ENCODE measurements at places on chromosomes 12 and 14. TPM values are rescaled to one million over a fixed set of nuclear protein-coding genes. Genes with fewer than 3 reads are reported as not detected.

The LTBP2 gene
- total RNA-seq, result 0.95 TPM

- H3K4me3 ChIP-seq, result no peak overlapping the region
- no peaks in the 10 kb centered on the region for H3K4me1 ChIP-seq
- H3K27me3 ChIP-seq, result no peaks in the 10 kb centered on the region
- no peak for DNase-seq
Measured at GRCh38 chr14:41297576-41298327, 308.9 kb upstream of the LRFN5 start.

GRCh38 chr12:89454080-89454848 lies 70.3 kb downstream of the GALNT4 start:
- H3K27me3 ChIP-seq, result no peaks in the 10 kb centered on the region
- no peaks in the 10 kb centered on the region for H3K36me3 ChIP-seq
- no peak for DNase-seq
- H3K4me3 ChIP-seq, result no peak overlapping the region

- no peak for DNase-seq
- H3K27me3 ChIP-seq, result no peaks in the 10 kb centered on the region
- H3K27ac ChIP-seq, result no peak overlapping the region
- H3K4me1 ChIP-seq, result peaks cover 6% of the 10 kb centered on the region
- H3K36me3 ChIP-seq, result no peaks in the 10 kb centered on the region
- H3K4me3 ChIP-seq, result no peak overlapping the region
Measured at GRCh38 chr12:90833228-90833627, 121.7 kb downstream of the CCER1 start.

DNA sequence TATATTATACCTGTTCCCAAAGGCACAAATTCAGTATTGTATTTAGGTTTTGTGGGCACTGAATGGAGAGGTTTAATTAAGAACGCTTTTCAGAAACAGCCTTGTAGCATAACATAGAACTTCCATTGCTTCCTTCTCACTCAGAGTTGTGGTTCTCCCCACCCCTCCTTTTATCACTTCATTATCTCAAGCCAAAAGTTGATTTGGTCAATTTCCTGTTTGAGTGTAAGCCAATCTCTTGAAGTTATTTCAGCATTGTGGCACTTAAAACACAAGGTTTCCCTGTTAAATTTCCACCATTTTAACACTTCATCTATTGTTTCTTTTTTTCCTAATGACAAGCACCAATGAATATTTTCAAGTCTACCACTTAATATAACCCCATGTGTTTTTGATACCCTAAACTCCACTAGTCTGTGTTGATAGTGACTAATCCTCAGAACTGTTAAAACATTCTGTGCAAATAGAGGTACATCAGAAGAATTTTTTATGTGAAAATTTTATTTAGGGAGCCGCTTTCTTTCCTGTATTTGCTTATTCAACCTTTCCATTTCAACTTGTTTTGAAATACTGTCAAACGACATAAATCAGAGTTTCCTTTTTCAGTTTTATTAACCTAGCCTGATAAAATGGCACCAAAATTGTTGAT lies 340.1 kb downstream of the BCAT1 start:
- no peaks in the 10 kb centered on the region for H3K27me3 ChIP-seq
- no peaks in the 10 kb centered on the region for H3K4me1 ChIP-seq
- no peak overlapping the region for H3K27ac ChIP-seq
- H3K36me3 ChIP-seq, result no peaks in the 10 kb centered on the region

The PRH2 gene
- not detected for total RNA-seq

DNA sequence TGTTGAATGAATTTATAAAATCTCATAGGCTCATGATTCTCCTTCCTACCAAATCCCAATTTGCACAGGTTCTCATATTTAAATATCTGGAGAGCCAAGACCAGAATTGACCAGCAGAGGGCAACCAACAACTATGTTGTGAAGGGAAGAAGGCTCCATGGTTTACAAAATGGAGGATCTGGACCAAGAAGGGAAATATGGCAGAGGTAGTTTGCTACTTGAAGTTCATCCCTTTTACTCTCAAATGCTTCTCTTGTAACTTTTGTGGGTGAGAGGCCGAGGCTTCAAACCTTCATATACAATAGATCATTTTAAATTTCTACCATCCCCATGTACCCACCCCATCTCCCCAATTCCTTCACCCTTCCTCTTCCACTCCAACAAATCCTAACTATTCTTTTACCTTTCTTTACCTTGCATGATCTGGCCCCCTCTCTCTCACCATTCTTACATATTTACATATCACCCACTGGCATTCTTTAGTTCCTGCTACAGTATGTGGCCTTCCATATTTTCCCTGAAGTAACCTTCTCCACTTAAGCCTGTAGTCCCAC lies 3.8 kb upstream of the SMARCC2 start:
- H3K4me1 ChIP-seq, result peaks cover 10% of the 10 kb centered on the region
- no peak overlapping the region for H3K4me3 ChIP-seq
- no peak overlapping the region for H3K27ac ChIP-seq
- no peaks in the 10 kb centered on the region for H3K36me3 ChIP-seq
- H3K27me3 ChIP-seq, result no peaks in the 10 kb centered on the region
- peak; percentile 46 for DNase-seq

DNA sequence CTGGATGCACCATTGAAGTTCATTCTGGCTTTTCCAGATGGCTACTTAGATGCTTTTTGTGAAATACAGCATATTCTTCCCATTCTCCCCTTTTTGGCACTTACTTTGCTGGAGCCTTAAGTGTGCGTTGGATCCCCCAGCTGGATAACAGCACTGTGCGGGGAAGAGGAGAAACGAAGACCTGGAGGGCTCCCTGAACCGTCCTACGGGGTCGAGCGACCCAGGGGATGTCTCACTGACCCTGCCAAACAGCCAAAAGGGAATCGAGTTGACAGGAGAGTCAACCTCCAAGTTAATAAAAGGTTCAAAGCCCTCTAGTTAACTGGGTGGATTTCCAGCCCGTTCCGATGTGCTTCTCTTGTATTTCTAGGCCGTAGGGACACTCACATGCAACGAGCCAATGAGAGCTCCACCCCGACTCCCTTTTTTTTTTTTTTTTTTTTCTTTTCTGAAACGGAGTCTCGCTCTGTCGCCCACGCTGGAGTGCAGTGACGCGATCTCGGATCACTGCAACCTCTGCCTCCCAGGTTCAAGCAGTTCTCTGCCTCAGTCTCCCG lies 1.0 kb upstream of the CAMKK2 start:
- DNase-seq, result peak; percentile 54
- no peaks in the 10 kb centered on the region for H3K36me3 ChIP-seq
- peaks cover 12% of the 10 kb centered on the region for H3K4me1 ChIP-seq
- peak overlapping the region; percentile 72 for H3K27ac ChIP-seq

The ABCB9 gene
- total RNA-seq, result 0.99 TPM

- no peaks in the 10 kb centered on the region for H3K36me3 ChIP-seq
- H3K27ac ChIP-seq, result no peak overlapping the region
- no peak overlapping the region for H3K4me3 ChIP-seq
- DNase-seq, result no peak
- no peaks in the 10 kb centered on the region for H3K27me3 ChIP-seq
Measured at GRCh38 chr12:89821896-89822295, 113.3 kb upstream of the ATP2B1 start.

DNA sequence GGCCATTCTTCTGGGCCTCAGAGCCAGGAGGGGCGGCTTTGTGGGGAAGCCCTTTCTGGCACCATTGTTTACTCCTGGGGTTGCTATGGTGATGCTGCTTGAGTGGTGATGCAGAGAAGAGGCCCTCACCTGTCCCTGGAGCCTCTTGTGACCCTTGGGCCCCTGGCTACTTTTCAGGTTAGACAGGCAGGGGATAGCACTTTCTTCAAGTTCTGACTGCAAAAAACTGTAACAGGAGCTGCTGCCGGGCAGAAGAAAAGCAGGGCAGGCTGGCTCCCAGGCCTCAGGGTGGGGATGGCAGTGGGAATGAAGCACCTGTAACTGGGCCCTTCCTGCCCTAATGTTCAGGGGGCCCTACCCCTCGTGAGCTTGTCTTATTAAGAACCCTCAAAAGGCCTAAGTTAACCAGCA lies at the start of gene TEX52:
Gene TEX52 (minus strand): TSS at position 19 of the 411 bp plus-strand sequence. CDS start 13 bp downstream, at position 6.
- H3K36me3 ChIP-seq, result no peaks in the 10 kb centered on the region
- no peaks in the 10 kb centered on the region for H3K4me1 ChIP-seq
- no peak within 1 kb of the TSS for H3K27ac ChIP-seq
- H3K27me3 ChIP-seq, result no peaks in the 10 kb centered on the region
- DNase-seq, result no peak

GRCh38 chr12:52582971-52583456 lies 9.4 kb upstream of the KRT74 start:
- DNase-seq, result peak; percentile 71
- no peaks in the 10 kb centered on the region for H3K27me3 ChIP-seq
- H3K27ac ChIP-seq, result no peak overlapping the region
- H3K4me3 ChIP-seq, result no peak overlapping the region
- H3K36me3 ChIP-seq, result no peaks in the 10 kb centered on the region

- no peaks in the 10 kb centered on the region for H3K27me3 ChIP-seq
- no peak overlapping the region for H3K4me3 ChIP-seq
- DNase-seq, result no peak
Measured at GRCh38 chr14:73594491-73594890, 2.8 kb downstream of the ACOT4 start.

The TSPAN11 gene
- 0.61 TPM for total RNA-seq

- H3K27me3 ChIP-seq, result no peaks in the 10 kb centered on the region
- H3K27ac ChIP-seq, result no peak overlapping the region
- H3K4me1 ChIP-seq, result no peaks in the 10 kb centered on the region
- H3K4me3 ChIP-seq, result no peak overlapping the region
- H3K36me3 ChIP-seq, result no peaks in the 10 kb centered on the region
Measured at GRCh38 chr14:57085043-57085442, 183.7 kb downstream of the EXOC5 start.

DNA sequence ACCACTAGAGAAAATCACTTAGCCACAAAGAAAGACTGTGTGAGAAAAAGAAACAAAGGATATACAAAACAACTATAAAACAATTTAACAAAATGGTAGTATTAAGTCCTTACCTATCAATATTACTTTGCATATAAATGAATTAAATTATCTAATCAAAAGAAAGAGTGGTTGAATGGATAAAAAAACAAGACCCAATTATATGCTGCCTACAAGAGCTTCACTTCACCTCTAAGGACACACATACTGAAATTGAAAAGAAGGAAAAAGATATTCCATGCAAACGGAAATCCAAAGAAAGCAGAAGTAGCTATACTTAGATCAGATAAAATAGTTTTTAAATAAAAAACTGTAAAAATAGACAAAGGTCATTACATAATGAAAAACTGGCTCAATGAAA lies 134.9 kb upstream of the CCDC196 start:
- no peak overlapping the region for H3K27ac ChIP-seq
- no peaks in the 10 kb centered on the region for H3K27me3 ChIP-seq
- DNase-seq, result no peak
- no peak overlapping the region for H3K4me3 ChIP-seq
- H3K36me3 ChIP-seq, result no peaks in the 10 kb centered on the region

GRCh38 chr12:111253213-111253612 lies 115.7 kb downstream of the PHETA1 start:
- no peak for DNase-seq
- no peaks in the 10 kb centered on the region for H3K4me1 ChIP-seq
- no peaks in the 10 kb centered on the region for H3K27me3 ChIP-seq
- no peak overlapping the region for H3K4me3 ChIP-seq
- no peaks in the 10 kb centered on the region for H3K36me3 ChIP-seq
- H3K27ac ChIP-seq, result no peak overlapping the region

- no peak overlapping the region for H3K4me3 ChIP-seq
- no peaks in the 10 kb centered on the region for H3K4me1 ChIP-seq
- no peaks in the 10 kb centered on the region for H3K36me3 ChIP-seq
- H3K27me3 ChIP-seq, result no peaks in the 10 kb centered on the region
- DNase-seq, result no peak
Measured at GRCh38 chr14:40312296-40312695, 880.1 kb upstream of the FBXO33 start.

DNA sequence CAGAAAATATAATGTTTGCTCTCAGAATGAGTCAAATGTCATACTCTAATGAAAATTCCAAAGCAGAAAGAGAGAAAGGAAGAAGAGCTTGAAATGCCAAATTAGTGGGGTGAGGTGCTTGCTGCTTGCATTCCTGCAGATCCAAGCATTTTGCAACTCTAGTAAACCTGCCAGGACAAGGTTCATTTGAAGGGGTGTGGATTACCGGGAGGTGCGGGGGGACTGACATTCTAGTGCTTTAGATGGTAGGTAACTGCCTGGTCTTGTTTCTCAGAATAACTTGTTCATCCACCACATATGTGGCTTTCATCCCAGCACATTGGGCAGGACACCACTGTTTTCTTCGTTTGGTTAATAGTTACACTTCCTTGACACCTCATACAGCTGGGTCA lies 144.4 kb downstream of the AKAP6 start:
- H3K36me3 ChIP-seq, result no peaks in the 10 kb centered on the region
- H3K4me3 ChIP-seq, result no peak overlapping the region
- H3K27ac ChIP-seq, result no peak overlapping the region
- DNase-seq, result peak; percentile 69

- H3K4me3 ChIP-seq, result no peak overlapping the region
- DNase-seq, result no peak
- H3K36me3 ChIP-seq, result no peaks in the 10 kb centered on the region
- H3K27me3 ChIP-seq, result no peaks in the 10 kb centered on the region
- H3K27ac ChIP-seq, result no peak overlapping the region
Measured at GRCh38 chr14:33057585-33057984, 118.9 kb downstream of the NPAS3 start.

GRCh38 chr12:13173012-13173932 lies 23.3 kb upstream of the EMP1 start:
- no peaks in the 10 kb centered on the region for H3K4me1 ChIP-seq
- H3K27ac ChIP-seq, result no peak overlapping the region
- no peak for DNase-seq
- no peaks in the 10 kb centered on the region for H3K36me3 ChIP-seq
- H3K4me3 ChIP-seq, result no peak overlapping the region

- no peak for DNase-seq
- H3K27me3 ChIP-seq, result no peaks in the 10 kb centered on the region
- H3K27ac ChIP-seq, result no peak overlapping the region
- H3K4me3 ChIP-seq, result no peak overlapping the region
- no peaks in the 10 kb centered on the region for H3K4me1 ChIP-seq
Measured at GRCh38 chr12:94434171-94434570, 25.5 kb downstream of the CEP83 start.

DNA sequence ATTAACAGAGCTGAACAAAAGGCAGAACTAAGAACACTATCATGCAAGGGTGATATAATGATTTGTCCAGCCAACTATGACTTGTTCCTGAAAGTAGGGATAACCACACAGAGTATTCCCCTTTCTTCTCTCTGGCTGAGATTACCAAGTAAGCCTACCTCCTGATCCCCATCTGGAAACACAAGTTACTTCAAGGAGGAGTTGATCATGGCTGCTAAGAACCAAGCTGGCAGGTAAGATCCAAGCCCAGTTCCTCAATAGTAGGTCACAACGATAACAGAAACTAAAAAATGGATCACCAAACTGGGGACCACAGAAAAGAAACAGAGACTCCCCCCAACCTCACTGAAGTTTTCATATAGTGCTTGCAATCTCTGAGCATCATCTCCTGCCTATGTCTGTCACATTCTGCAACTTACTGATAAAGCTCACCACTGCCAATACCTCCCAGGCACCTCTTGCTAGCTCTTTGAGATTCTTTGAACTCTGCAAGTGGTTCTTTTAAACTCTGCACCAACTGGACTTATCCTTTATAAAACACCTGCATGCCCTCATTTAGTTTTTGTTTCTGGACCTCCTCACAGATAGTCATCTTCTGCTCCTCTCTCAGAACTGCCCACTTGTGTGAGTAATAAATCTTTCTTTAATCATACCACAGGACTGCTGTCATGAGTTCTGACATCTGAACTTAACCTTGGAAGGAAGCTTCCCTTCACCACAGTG lies 76.6 kb downstream of the LRP6 start:
- no peak overlapping the region for H3K27ac ChIP-seq
- peaks cover 3% of the 10 kb centered on the region for H3K4me1 ChIP-seq
- no peaks in the 10 kb centered on the region for H3K27me3 ChIP-seq
- H3K4me3 ChIP-seq, result no peak overlapping the region

- H3K4me1 ChIP-seq, result peaks cover 30% of the 10 kb centered on the region
- H3K27me3 ChIP-seq, result no peaks in the 10 kb centered on the region
- DNase-seq, result no peak
Measured at GRCh38 chr12:105107171-105107493, 399 bp upstream of the WASHC4 start.

The REP15 gene
- 0.75 TPM for total RNA-seq

Data from right lobe of liver (tissue), 6 donors.